ENCODE measurements at places on chromosomes 2 and 18.
A peak's percentile ranks its signal among the peaks of the same experiment; 100 is the strongest.

DNA sequence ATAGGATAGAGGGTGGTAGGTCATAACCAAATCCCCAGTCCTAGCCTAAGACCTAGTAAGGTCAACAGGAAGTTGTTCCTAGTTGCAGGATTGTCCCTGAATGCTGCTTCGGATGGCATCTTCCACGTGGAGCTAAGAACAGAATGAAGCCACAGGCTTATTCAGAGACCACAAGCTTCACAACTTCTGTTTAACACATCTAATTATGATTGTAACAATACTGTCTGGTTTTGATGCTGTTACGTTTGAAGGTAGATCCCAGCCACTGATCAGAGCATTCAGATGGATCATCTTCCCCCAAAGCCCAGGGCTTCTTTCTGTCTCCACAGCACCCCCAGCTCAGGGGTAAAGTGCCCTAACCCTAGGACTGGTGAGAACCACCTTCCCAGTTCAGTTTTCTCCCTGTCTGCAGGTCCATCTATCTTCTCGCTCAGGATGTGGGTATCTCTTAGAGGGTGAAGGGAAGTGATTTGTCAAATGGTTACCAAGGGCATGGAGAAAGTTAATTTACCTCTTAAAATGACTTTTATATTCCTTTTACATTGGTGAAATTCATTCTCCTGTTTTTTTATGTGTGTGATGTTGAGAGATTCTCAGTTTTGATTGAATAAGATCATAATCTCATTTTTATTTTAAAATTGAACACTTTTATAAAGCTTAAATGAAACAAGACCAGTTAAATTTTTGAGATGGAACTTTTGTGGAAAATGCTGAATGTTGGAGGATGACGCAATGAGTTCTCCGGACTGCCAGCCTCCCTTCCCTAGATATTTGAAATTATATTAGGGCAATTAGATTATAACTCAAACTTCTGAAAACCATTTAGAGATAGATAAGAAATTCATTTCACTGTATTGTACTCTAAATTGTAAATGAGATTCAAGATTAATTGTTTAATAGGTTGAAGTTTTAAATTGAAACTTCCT, 66.5 kb downstream of the RHBDD1 start:
- no peak for DNase-seq

DNA sequence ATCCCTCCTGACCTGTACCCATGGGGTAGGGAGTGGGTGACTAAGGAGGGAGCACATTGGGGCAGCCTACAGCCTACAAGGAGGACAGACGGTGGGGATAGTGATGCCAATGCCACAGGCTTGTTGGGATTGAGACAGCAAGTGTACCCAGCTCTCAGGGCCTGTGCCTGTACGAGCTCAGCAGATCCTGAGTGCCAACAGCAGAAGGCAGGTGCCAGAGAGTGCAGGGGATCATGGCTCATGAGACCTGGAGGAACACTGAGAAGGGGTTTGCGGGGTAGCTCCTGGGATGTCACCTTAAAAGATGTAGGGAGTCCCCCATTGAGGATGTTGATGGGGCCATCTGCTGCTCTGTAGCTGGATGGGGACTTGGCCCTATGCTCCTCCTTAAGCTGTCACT, 10.3 kb upstream of the SNED1 start:
- no peak for DNase-seq

DNA sequence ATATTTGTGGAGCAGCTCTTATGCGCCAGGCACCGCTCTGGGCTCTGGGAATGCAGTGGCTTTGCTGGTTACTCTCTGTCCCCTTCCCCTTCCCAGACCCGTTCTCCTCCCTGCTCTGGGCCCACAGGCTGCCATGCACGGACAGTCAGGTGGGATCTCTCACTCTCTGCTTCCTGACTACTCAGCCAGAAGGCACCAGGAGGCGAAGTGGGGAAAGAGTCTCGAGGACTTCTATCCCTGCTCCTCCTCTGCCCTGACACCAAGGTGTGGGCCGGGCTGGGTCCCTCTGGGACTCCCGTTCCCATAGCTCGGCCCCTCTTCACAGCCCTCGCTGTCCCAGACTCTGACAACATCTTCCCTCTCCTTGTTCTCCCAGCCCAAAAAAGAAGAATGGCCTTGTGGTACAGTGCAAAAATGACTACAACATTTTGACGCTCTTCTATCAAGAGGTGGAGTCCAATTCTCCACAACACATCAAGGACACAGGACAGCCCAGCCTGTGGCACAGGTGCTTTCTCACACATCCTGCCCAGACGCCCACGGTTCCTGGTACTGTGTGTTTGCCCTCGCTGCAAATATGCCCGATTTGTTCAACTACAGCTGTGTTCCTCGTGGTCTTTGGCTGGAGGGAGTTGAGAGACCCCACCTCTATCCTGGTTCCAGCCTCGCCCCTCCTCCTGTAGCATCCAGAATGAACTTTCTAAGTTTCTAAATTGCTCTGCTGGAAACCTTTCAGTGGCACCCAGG, 14.0 kb upstream of the DUSP2 start:
- DNase-seq = peak; percentile 38

- no peak for DNase-seq
Observed at GRCh38 chr18:78430131-78430758, 549.4 kb upstream of the SALL3 start.

GRCh38 chr2:217806482-217806765, 196.4 kb downstream of the TNS1 start:
- no peak for DNase-seq

GRCh38 chr2:41116106-41116797, 664.4 kb upstream of the SLC8A1 start:
- no peak for DNase-seq

DNA sequence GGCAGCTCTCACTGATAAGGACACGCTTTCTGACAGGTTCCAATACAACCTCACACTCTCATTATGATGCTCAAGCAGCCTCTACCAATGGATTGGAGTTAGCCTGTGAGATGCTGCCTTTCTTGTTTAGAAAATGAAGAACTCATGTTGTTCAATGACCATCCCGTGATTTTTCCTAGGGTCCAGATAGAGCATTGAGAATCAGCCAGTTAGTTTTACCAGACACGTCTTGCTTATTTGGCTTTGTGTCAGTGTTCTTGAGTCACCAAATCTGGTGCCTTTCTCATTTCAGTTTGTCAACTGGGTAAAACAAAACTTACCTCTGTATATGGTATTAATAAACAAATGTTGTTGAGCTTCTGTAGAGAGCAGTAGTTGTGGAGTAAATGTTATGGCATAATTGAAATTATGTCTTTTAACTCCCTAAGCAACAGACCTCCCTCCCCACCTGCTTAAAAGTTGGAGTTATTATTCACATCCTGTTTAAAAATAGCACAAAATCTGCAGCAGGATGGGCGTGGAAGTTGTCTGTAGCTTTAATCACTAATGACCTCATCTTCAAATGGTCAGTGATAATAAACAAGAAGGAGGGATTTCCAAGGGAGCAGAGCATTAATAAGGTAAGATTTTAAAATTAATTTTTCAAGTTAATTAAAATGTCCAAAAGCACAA, 167.3 kb downstream of the HRH4 start:
- DNase-seq = no peak

DNA sequence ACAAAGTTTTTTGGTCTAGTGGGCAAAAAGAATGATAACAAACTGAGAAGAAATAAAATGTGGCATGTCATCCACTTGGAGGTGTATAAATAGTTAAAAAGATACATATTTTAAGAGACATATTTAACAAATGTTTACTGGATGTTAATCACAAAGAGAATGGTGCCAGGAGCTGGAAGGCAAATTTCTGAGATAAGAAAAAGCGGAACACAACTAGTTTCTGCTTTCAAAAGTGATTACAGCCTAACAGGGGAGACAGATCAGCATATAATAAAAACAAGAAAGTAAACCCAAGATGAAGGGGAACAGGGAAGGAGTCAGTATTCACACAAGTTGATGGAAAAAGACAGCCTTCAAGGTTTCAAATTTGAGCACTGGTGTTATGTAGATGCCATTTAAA, 91.3 kb downstream of the OLA1 start:
- DNase-seq = no peak

DNA sequence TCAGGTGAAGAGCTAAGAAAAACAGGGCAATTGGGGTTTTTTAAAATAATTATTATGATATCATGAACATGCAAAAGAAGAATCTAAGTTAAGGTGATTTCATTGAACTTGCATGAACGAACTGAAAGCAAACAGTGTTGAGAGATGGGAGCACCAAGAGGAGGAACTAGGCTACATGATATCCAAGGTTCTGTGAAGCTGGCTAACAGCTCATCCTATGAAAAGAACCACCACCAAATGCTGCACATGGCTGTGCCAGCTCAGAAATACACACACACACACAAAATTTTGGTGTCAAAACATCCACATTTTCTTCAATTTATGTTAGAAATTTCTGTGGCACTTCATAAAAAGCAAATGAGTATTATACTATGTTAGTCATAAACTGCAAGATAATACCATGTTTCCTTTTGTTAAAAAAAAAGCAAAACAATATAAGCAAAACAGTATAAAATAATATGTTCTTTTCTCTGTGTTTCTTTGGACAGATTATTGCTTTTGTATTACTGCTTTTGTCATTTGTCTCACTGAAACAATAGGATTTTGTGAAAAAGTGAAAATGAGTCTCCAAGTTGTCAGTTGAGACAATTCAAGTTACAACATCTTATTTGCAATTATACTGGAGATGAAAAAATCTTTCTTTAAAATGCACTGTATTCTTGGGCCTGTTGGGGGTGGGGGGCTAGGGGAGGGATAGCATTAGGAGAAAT, 12.6 kb upstream of the TTC32 start:
- no peak for DNase-seq

DNA sequence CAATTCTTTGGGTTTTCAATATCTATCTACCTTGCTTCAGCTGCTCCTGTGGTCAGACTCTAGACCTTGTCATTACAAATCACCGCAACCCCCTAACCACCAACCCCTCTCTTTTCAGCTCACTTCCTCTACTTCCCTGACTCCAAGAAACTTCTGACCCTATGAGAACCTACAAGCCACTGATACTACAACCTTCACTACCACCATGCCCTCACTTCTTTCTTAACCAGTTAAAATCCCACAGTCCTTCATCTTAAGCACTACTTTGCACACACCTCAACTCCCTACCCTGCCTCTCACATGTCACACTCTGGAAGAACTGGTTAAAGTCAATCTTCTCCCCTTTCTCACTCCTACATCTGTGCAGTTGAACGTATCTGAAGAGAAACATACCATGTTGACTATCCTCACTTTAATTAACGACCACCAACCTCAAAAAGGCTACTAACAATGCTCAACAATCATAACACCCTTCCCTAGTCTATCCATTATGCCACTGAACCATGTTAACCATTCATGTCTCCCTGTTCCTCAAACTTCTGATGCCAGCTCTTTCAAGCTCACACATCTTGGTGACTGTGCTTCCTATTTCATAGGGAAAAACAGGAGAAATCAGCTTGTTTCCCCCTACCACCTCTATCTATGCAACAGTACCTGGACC, 12.6 kb downstream of the EIF2AK3 start:
- DNase-seq = peak; percentile 28

GRCh38 chr18:32550963-32551362, 80.3 kb upstream of the GAREM1 start:
- DNase-seq = no peak

DNA sequence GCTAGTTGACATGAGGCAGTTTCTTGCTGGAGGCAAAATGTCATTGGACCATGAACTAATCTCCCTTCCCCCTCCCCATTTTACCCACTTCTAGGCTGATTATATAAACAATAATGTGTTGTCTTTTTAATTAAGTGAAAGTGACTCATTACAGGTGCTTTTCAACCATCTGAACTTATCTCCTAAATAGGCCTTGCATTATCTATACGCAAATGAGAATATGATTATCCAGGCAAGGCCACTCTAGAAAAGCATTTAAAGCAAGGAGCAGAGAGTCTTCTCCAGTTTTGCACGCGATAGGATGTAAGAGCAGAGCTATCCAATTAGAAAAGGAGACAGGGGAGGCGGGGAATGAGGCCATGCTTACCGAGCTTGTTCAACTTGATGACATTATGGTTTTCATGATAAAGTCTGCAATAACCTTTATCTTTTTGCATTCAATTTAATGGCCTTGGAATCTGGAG, 286.1 kb upstream of the SIX3 start:
- no peak for DNase-seq

- DNase-seq = no peak
Observed at GRCh38 chr2:42314892-42315468, 46.0 kb downstream of the COX7A2L start.

- DNase-seq = no peak
Observed at GRCh38 chr2:223283329-223283728, 231.3 kb downstream of the KCNE4 start.

- no peak for DNase-seq
Observed at GRCh38 chr2:73134471-73134870, 21.7 kb upstream of the RAB11FIP5 start.

DNA sequence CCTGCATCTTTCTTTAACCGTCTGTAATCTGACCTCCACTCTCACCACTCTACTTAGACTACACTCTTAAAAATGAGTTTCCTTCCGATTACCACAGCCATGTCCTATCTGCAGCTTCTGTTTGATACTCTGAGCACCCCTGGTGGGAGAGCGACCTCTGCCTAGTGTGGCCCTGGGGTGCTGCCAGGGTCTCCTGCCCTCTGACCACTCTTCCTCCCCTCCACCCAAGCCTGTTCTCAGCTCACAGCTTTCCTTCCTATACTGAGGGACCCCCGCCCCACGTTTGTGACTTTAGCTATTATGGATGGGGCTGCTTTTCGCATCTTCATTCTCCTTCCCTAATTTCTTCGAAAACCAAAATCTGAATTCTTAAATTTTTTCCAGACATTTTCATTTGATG, 132.7 kb downstream of the KCTD1 start:
- DNase-seq = no peak

DNA sequence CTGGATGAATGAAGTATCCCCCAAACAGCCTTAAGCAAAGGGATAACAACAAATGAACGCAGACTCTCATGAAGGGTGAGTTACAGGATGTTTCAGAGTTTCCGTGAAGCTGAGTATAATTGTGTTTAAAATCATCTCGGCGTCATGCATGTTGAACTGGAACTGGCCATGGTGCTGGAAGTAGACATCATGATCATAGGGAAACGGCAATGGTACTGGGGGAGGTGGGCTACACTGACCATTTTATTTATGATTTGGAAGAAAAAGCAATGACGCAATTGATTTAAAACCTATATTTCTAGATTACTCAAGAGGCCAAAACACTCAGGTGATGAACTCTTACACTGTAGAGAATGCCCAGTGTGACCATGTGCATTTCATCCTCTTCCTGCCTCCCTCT, 387.9 kb upstream of the MYT1L start:
- no peak for DNase-seq

GRCh38 chr18:34221971-34222306, 2.8 kb downstream of the NOL4 start:
- DNase-seq = no peak

All from GM10248 (cell line).